ENCODE measurements at places on chromosomes 1 and 21.

DNA sequence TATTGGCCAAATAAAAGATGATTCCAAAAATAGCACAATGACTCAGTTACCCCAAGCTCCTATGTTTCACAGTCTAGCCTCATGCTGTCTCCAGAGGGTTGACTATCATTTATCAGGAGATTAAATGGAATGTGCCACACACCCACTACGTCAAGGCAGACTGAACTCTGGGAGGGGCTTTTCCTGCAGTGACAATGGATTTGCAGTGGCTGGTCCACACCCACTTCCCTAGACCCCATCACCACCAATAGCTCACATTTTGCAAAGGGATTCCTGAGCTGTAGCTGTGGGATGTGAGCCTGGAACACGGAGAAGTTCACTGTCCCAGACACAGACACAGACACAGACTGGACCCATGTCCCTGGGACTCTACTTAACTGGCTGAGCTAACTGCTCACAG, 77.1 kb downstream of the HLCS start:
- no peak for DNase-seq

- DNase-seq = peak; percentile 33
Observed at GRCh38 chr1:2174348-2175054, 20.1 kb downstream of the FAAP20 start.

DNA sequence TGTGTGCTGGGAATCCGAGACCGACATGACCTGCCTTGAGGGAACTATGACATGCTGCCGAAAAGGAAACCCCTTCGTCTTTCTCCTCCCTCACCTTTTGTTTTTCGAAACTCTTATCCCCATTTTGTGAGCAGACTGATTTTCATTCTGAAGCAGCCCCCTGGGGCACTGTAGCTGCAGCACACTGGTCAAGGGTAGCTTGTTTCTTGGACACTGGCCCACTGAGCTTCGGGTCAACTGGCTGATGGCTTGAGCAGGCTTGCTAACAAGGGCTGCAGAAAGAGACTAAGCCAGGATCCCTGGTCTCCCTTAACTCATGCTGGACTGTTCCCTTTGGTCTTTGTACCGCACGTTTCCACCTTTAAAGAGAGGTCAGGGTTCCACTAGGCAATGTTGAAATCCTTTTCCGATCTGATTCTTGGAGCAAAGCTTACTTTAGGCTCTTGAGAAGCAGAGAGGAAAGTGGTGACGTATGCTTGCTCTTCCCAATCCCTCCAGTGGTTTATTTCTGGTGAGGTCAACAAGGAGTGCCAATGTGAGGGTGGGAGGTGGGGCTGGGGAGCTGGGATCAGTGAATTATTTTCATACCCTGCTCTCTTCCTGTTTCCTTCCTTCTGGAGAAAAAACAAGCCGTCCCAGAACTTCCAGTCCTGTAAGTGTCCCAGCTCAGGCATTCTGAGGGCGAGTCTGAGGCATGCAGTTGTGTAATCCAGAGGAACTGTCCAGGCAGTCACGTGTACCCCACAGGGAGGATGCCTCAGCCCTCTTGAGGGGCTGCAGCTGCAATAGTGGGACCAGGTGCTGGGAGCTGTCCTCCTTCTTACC, 7.6 kb downstream of the CYP4B1 start:
- no peak for DNase-seq

- DNase-seq = peak; percentile 72
Observed at GRCh38 chr1:67735806-67736627, 51.0 kb downstream of the GADD45A start.

GRCh38 chr1:113073479-113073950, 517 bp downstream of the LRIG2 start:
- DNase-seq = peak; percentile 26

- DNase-seq = no peak
Observed at GRCh38 chr1:190138266-190138665, 339.4 kb downstream of the BRINP3 start.

- no peak for DNase-seq
Observed at GRCh38 chr1:161068306-161069234, 1.1 kb downstream of the ARHGAP30 start.

GRCh38 chr1:23427550-23427949, 3.0 kb upstream of the TCEA3 start:
- DNase-seq = no peak

GRCh38 chr1:18989896-18990295, 33.4 kb upstream of the IFFO2 start:
- no peak for DNase-seq

- no peak for DNase-seq
Observed at GRCh38 chr21:18178509-18178908, 66.1 kb upstream of the CHODL start.

DNA sequence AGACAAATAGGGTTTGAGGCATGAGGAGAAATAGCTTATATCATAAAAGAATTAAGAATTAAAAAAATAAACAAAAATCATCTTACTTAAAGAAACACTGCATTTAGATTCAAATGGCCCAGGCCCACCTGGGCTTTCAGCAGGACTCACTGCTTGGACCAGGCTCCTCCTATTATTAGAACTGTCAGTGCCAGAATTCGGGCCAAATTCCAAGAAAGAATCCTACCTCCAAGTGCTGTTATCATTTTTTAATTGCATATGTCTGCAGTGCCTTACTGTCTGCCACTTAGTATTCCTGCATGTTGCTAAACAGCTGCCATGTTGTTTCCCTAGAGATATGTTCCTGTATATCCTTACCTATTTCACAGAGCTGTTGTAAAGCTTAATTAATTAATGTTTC, 112.0 kb downstream of the BARHL2 start:
- no peak for DNase-seq

GRCh38 chr21:44867464-44867863, 6.0 kb downstream of the PTTG1IP start:
- no peak for DNase-seq

- no peak for DNase-seq
Observed at GRCh38 chr1:159705251-159705903, 9.0 kb downstream of the CRP start.

GRCh38 chr1:216944864-216945510, 221.8 kb upstream of the ESRRG start:
- no peak for DNase-seq
